CD4-positive, alpha-beta T cell treated with Interleukin-2 at 100 ng/mL for 4 hours (primary cell): ENCODE measurements at places on chromosomes 7 and 10.

DNA sequence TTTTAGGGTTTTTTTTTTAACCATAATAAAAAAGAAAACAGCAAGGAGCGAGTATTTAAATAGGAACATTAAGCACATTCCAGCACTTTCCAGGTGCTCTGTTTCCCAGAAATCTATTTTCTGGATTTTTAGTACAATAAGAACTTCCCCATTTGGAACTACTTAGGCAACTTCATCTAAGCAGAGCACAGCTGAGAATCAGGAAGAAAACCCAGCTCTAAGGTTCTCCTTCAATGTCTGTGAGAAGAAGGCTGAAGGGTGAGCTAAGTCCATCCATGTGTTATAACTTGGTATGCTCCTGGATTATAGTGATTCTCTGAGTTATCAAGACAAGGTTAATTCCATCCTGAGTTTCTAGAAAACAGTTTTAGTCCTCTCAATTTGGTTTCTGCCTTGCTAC, 181.9 kb downstream of the CYP26A1 start:
- no peak for DNase-seq

GRCh38 chr10:44278837-44279324, 106.0 kb downstream of the CXCL12 start:
- no peak for DNase-seq

- no peak for DNase-seq
These were observed 33.1 kb downstream of the PDSS1 start for GRCh38 chr10:26730552-26730951.

- DNase-seq: no peak
These were observed 1.9 kb downstream of the VPS41 start for GRCh38 chr7:38907066-38907465.

- peak; percentile 74 for DNase-seq
These were observed 73.6 kb downstream of the SNX10 start for GRCh38 chr7:26365077-26365900.

- DNase-seq: no peak
These were observed 470.7 kb downstream of the TFEC start for GRCh38 chr7:115559877-115560276.
